ENCODE measurements at places on chromosomes 3 and 15.

- DNase-seq = no peak
Measured at GRCh38 chr3:57709031-57709430, 16.2 kb upstream of the DENND6A start.

- no peak for DNase-seq
Measured at GRCh38 chr3:148922467-148922866, 57.4 kb downstream of the CPA3 start.

GRCh38 chr3:99562138-99562537, 76.3 kb upstream of the COL8A1 start:
- DNase-seq = no peak

GRCh38 chr15:54638666-54639065, 558.1 kb downstream of the RSL24D1 start:
- no peak for DNase-seq

- DNase-seq = no peak
Measured at GRCh38 chr15:83871808-83872559, 218.1 kb downstream of the ADAMTSL3 start.

GRCh38 chr3:160796089-160796812, 40.2 kb downstream of the PPM1L start:
- no peak for DNase-seq

- DNase-seq = peak; percentile 89
Measured at GRCh38 chr15:66851311-66852063, 149.5 kb downstream of the SMAD6 start.

GRCh38 chr3:38173834-38174418, 8.6 kb downstream of the OXSR1 start:
- DNase-seq = no peak

GRCh38 chr3:107675233-107675900, 152.6 kb downstream of the BBX start:
- no peak for DNase-seq

DNA sequence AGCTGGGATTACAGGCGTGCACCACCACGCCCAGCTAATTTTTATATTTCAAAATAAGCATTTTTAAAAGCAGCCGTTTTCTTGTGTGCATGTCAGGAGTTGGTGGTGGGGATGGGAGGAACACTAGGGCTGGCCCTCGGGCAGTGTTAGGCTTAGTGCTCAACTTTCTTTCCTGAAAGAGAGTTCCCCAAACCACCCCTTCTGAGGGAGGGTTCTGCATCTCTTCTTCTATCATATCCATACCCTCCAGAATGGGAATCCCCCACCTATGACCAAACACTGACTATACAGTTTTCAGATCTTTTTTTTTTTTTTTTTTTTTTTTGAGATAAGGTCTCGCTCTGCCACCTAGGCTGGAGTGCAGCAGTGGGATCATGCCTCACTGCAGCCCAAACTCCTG, 12.5 kb downstream of the PFKFB4 start:
- no peak for DNase-seq
